ENCODE measurements at places on chromosomes 7 and 10.
A peak's percentile ranks its signal among the peaks of the same experiment; 100 is the strongest.

- DNase-seq: no peak
Observed at GRCh38 chr7:20417260-20417659, 86.6 kb downstream of the ITGB8 start.

GRCh38 chr7:148480479-148481146 lies 110.0 kb upstream of the C7orf33 start:
- DNase-seq: no peak

DNA sequence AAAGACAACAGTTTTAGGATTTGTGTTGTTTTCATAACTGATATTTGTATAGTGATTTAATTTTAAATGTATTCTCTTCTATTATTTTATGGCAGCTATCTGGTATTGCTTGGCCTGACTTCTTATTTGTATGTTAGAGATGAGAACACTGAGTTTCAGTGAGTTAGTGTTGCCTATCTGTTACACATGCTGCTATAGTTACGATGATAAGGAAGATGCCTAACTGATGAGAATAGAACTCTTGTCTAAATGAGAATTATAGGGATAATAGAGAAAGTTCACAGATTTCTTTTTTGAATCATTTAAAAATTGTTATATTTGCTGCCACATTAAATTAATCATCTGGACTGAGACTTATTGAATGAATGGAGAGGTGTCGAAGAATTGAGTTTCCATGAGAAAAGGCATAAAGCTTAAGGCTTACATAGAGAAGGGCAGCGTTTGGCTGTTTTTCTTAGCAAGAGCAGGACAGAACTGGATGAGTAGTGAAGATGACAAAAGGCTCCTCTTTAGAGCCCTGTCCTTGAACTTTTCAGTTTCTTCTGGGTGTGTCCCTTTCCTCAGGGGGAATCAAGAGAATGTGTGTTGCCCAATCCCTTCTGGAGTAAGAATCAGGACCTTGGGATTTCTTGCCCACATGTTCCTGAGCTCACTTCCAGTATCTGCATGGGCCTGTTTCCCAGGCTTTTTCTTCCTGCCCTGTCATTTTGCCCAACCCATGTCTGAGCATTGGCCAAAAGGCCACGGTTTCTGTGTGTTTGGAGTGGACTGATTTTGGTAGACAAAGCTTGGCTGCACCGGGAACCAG lies 195.6 kb upstream of the CSTF2T start:
- DNase-seq: no peak

DNA sequence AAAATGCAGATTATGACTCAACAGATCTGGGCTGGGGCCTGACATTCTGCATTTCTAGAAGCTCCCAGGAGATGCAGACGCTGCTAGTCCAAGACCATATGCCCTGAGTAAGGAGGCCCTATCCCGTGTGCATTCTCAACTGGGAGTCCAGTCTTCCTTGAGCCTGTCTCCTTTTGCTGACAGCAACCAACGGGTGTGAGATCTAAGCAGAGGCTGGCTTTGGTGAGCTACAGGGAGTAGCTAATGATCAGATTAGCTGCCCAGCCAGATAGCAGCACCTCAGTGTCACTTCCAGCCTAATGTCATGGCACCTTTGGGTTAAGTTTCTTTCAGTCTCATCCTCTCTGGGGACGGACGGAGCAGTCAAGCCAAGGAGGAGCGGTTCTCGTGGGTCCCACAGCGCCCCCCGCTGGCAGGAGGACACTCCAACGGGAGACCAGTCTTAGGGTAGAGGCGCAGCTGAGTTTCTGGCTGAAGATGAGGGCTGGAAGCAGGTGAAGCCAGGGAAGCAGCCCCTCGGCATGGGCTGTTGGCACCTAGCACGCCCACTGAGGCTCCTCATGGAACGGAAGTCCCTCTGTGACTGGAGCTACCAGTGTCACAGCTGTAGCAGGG lies 154.0 kb downstream of the CCDC3 start:
- no peak for DNase-seq

- DNase-seq: no peak
Observed at GRCh38 chr7:1944619-1945210, 274.6 kb downstream of the ELFN1 start.

DNA sequence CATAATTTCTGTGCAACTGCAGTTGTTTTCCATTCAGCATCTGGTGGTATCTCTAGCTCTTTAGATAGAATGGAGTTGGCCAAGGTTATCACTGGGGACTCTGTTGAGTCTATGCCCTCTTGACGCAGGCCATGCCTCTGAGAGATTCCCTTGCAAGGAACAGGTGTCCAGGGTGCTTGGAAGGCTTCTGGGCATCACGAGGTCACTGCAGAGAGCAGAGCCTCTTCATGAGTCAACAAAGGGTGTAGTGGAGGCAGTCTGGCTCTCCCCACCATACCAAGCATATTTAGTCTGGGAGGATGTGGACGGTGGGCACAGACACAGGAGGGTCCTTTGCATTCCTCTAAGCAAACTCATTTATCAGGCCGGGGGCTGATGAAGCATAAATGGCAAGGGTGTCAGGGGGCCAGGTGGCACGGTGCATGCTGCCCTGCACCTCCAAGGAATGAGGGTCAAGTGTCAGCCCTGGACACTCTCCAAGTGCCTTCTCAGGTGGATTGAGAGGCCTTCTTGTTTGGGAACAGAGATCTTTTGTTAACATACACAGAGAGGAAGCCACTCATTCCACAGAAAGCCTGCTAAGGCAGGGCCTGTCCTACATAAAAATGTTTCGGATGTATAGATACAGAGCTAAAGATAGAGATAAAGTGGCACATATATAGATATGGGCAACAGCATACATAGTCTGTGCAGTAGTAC lies 328.6 kb downstream of the INHBA start:
- DNase-seq: no peak

DNA sequence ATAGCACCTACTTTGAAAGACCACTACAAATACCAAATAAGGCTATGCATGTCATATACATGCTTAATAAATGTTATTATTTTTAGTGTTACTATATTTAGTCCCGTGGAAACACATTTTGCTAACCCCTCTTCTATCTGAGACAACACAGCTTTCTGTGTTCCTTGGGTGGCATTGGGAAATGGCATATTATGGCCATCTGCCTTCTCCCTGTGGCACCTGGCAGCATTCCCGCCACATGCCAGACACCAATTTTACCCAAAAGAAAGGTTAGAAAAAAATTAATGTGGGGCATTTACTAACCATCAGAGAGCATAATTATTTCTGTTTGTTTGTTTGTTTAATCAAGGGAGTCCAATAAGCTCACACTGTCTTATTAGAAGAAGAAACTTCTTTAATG lies 168.6 kb upstream of the ETV1 start:
- no peak for DNase-seq

- no peak for DNase-seq
Observed at GRCh38 chr7:27663989-27664331, 1.3 kb upstream of the HIBADH start.

DNA sequence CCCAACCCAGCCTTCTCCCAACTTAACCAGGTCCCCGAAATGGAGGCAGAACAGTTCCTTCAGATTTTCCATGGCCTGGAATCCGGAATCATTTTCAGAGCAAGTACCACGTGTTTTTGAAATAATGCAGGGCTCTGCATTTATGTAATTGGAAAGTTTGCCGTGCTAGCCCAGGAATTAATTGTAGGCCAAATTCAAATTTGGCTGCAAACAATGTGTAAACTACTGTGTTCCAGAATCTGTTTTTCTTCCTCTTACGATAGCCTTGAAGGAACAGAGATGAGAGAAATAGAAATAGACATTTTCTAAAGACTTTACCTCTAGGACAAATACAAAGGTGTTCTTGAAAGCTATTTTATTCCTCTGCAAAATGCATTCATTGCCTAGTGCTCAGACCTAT lies 77.4 kb downstream of the FAM107B start:
- DNase-seq: no peak

- no peak for DNase-seq
Observed at GRCh38 chr10:3222068-3222467, 49.5 kb upstream of the PITRM1 start.

GRCh38 chr7:66500087-66500486 lies 128.6 kb upstream of the KCTD7 start:
- DNase-seq: no peak

DNA sequence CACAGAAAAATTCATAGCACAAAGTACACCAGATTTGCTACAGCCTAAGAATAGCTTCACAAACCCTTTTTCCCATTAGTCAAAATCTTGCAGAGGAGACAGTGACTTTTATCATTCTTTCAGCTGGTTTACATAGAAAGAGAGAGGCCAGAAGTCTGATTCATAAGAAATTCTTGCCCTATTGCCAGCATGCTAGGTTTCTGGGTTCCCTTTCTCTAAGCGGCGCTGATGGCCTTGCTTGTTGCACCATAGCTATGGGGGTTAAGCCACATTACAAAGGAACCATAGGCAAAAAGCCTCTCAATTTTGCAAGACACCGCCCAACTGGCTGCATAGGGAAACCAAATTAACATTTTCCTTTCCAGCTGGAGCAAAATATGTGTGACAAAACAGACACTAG lies 87.4 kb downstream of the ZNF467 start:
- no peak for DNase-seq

- peak; percentile 56 for DNase-seq
Observed at GRCh38 chr10:75035975-75036708, 75.3 kb upstream of the SAMD8 start.

DNA sequence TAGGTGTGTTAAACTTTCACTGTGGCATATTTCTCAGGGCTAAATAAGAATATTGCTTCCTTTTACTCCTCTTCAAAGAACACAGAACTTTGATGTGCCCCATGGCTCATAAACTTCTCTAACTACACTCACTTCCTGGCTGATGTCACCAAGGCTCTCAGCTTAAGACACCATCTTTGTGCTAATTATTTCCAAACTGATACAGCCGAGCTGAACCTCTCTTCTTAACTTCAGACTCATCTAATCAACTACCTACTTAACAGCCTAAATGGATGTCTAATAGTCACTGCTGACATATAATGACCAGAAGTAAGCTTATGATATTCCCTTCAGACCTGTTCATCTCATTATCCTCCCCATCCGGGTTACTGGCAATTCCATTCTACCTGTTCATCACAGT lies 3.6 kb downstream of the C10orf67 start:
- no peak for DNase-seq

- DNase-seq: no peak
Observed at GRCh38 chr7:116180302-116180701, 30.0 kb upstream of the TES start.

GRCh38 chr10:124262971-124263370 lies 155.8 kb downstream of the OAT start:
- no peak for DNase-seq

GRCh38 chr10:79018521-79019011 lies 50.2 kb upstream of the ZMIZ1 start:
- DNase-seq: no peak

DNA sequence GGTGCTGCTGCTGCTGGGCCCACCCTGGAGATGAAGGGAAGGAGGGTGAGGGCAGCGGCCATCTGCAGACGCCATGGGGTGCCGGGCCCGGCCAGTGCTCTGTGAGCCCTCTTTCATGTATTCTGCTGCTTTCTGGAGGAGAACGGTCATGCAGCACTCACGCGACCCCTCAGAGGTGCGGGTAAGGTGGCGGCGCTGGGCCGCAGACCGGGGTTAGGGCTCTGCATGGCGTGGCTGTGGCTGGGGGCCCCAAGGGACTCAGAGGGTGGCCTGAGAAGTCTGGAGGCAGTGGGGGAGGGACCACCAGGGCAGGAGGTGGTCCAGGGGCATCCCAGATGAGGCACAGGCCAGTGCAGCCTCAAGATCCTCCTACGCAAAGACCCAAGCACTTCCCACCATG lies 275.5 kb downstream of the ELFN1 start:
- DNase-seq: no peak

DNA sequence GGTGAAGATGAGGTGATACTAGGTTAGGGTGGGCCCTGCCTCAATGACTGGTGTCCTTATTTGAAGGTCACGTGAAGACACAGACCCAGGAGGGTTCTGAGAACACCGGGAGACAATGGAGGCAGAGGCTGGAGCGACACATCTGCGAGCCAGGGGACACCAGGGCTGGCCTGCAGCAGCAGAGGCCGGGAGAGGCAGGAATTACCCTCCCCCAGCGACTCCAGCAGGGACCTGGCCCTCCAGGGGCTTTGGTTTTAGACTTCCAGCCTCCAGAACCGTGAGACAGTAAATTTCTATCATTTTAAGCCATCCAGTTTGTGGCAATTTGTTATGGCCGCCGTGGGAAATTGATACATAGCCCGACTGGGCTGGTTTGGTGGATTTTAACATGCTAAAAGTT lies 152.2 kb downstream of the DNAJB6 start:
- DNase-seq: no peak

- DNase-seq: no peak
Observed at GRCh38 chr10:25627606-25628005, 306.4 kb upstream of the MYO3A start.

DNA sequence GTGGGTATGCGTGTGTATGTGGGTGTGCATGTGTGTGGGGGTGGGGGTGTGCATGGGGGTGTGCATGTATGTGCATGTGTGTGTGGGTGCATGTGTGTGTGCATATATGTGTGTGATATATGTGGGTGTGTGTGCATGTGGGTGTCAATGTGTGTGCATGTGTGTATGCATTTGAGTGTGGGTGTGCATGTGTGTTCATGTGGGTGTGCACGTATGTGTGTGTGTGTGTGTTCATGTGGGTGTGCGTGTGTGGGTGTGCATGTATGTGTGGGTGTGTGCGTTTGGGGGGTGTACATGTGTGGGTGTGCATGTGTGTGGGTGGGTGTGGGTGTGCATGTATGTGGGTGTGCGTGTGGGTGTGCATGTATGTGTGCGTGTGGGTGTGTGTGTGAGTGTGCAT lies 42.6 kb downstream of the GTF2IRD1 start:
- DNase-seq: no peak

GRCh38 chr7:153934048-153934447 lies 118.2 kb upstream of the DPP6 start:
- DNase-seq: no peak

DNA sequence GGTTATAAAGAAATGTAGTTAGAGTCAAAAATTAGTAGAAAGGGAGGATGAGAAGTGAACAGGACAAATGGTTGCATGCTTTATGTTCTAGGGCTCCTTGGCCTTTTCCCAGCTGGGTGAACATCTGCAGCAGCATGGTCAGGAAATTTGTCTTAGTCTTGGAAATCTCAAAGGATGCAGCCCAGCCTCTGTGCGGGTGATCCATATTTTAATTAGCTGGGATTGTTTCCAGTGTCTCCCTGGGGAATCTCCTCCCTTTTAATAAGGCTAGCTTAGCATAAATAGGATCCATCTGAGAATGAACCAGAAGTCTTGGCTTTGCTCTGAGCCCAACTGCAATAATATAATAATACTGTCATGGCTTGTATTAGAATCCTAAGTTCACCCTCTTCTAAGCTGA lies 198.3 kb downstream of the PRKG1 start:
- DNase-seq: no peak

- no peak for DNase-seq
Observed at GRCh38 chr7:132897093-132897687, 184.7 kb downstream of the CHCHD3 start.

GRCh38 chr7:135262623-135263320 lies 29.1 kb downstream of the STRA8 start:
- no peak for DNase-seq

DNA sequence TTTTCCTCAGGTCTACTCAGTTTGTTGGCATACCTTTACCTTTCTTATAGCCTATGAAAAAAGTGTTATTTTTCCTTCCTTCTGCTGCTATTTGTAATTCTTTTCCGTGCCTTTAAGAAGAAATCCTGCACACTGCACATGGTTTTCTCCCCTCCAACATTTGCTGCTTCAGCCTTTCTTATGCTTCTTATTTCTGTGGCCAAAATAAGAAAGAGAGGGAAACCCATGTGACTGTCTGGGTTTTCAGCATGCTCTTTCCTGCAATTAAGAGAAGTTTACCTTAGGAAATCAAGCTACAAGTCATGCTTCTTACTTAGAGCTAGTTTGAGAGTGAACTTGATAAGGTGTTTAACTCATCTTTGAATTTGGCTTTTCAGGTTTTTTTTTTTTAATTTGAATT lies 11.0 kb downstream of the TBC1D12 start:
- DNase-seq: no peak

- DNase-seq: no peak
Observed at GRCh38 chr7:42400211-42400772, 163.3 kb upstream of the GLI3 start.
